HT-29 (cell line): ENCODE measurements at places on chromosomes 4 and X.

- DNase-seq = no peak
Measured at GRCh38 chrX:153491351-153491914, 3.3 kb upstream of the BGN start.

- no peak for DNase-seq
Measured at GRCh38 chr4:69124941-69125340, 28.7 kb downstream of the UGT2B7 start.

DNA sequence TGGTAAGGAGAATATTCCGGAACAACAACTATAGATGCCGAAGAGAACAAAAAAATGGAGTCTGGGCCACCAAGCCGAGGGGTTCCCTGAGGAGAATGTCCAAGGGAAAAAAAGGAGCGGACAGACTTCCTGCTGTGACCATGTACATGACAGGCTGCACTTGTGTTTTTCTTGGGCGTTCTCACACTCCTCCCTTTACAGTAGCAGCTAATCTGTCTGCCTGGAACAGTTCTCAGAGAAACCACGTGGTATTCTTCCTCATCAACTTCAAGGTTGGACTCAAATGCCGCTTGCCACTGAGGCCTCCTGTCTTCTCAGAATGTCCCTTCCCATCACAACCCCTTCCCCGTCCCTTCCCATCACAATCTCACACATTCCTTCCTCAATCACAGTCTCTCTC, 30.8 kb upstream of the MTNR1A start:
- no peak for DNase-seq

DNA sequence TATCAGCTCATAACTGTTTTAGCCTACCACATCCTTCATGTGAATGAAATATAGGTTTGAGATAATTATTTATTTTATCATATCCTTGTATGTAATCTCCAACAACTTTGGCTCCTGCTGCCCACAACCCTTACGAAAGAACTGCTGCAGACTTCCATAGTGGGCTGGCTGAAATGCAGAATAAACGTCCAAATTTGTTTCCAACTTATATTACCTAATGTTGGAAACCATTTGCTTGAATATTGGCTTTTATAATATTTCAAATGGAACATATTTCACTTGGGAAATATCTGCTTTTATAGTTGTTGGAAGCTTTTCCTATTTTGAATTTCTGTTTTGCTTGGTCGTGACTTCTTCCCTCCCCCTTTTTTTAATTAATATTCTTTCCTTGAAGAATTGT, 45.0 kb upstream of the ITM2A start:
- DNase-seq = no peak
